AG10803 (cell line): ENCODE measurements at places on chromosomes 6 and 20.
A peak's percentile ranks its signal among the peaks of the same experiment; 100 is the strongest.

DNA sequence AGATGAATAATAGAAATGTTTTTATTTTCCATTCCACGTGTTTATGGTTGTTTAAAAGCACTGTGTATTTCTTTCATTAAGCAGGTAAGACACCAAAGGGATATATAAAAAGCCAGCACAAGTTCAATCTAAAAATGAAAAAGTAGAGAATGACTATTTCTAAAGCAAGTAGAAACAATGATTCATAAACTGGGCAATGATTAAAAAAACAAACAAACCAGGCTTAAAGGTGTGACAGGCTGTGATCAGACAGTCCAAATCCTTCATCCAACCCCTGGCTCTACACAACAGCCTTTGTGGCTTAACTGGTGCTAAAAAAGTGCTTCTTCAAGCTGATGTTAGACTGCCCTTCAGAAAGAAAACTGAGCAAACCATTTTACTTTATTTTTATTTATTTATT lies 45.7 kb upstream of the TSHZ2 start:
- DNase-seq: no peak

DNA sequence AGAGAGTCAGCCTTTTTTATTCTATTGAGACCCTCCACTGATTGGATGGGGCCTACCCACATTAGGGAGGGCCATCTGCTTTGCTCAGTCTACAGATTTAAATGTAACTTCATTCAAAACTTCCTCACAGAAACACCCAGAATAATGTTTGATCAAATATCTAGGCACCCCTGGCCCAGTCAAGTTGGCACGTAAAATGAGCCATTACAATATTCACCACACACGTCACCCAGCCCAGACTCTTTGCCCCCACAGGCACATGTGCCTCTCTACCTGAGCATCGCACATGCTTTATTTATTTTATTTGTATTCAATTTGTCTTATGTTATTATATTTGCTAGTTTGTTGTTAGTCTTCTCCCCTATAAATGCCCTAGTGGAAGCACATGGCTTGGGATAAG lies 70.9 kb upstream of the EYA2 start:
- no peak for DNase-seq

DNA sequence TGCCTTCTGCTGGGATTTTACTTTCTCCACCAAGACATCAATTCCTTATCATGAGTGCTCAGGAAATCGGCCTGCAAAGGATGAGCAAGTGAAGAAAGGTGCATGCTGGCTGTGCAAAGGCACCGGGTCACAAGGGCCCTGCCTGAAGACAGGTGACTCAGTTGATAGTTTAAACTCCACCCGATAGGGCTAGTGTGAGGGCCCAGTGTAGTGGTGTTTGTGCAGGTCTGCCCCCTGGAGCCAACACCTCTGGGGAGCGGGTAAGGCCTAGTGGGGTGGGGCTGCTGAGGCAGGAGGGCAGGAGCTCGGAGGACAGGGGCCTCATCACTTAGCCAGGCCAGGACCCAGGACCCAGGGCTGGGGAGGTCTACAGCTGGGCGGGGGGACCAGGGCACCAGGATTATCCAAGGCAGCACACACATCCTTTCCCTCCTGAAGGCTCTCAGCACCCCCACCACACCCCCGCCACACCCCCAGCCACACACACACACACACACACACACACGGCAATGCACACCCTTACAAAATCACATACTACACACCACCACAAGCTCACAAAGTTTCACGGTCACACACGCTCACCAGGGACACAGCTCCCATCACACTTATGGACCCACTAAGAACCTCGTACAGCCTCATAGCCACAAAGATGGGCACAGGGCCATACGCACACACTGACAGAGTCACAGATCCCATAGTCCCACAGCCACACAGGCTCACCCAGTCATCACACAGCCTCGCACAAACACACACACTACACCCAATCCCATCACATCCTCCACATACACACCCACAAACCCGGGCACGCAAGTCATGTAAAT lies 75.4 kb downstream of the GRM4 start:
- DNase-seq: no peak

- no peak for DNase-seq
These were observed 27.0 kb downstream of the IL17A start for GRCh38 chr6:52213127-52213526.

DNA sequence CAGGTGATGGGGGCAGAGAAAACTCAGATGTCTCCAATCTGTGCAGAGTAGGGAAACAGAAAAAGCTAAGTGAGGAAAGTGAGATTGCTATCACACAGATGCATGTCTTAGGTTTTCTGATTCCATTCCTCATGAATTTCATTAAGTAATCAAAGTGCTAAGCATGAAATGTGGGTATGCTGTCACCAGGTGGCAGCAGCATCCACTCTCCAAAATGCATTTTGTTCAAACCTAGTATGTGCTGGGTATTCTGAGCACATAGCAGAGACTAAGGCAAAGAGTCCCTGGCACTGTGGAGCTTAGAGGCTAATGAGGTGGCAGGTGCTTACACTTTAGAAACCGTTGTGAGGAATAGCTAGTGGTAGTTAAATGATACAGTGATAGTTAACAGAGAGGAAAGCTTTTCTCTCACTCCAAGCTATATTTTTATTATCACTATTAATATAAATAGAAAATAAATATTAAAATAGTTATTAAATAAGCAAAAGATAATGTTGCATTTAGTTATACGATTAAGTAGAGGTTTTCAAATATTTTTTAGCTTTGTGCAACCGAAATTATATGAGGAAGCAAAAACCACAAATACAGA lies 179.5 kb downstream of the CDH26 start:
- peak; percentile 12 for DNase-seq

DNA sequence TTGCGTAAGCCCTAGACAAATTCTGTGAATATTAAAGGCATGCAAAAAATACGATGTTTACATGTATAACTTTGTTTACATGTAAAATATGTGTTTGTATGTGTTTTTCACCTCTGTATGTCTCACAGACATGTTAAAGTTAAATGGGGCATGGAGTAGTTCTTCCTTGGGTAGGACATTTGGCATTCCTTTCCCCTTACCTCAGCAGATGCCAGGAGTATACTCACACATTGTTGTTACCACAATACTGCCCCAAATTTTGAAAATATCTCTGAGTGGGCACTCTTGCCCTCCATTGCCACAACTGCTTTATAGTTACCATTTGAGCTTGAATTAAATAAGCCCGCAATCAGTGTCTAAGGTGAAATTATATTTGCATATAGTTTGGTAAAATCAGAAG lies 147.5 kb downstream of the MYO6 start:
- DNase-seq: peak; percentile 9

GRCh38 chr6:149084808-149085556 lies 232.5 kb upstream of the TAB2 start:
- DNase-seq: no peak

DNA sequence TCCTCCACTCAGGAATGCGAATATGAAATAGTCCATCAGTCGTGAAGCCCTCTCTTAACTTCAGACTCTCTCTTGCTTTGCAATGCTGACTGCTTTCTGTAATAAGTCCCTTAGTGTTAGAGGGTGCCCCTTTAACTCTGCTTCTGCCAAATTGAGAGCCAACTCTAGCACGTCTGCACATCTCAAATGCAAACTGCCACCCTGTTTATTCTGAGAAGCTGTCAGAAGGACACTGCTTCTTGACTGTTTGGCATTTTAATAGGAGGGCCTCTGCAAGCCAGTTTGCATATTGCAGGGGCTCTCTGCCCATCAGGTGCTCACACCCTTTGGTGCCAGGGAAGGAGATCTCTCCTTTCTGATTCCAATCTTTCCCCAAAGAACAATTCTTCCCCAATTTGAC lies 589.8 kb upstream of the CDH4 start:
- no peak for DNase-seq

DNA sequence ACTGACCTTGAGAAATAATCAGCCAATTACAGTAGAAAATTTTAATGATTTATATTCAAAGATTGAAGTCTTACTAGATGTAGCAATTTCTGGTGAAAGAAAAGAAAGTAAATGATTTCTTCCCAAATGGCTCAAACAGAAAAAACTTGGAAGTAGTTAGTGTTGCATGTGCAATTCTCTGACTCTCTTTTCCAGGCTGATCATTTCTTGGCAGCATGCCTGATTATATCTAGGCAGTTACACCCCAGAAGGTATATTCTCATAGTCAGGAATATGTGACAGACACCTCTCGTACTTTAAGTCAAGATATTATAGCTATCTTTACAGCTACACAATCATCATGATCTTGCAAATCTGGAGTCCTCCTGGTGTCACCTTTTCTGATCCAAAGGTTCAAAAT lies 122.9 kb downstream of the PDE7B start:
- peak; percentile 17 for DNase-seq

- DNase-seq: no peak
These were observed 18.5 kb downstream of the NOX3 start for GRCh38 chr6:155436981-155437749.

- no peak for DNase-seq
These were observed 2.7 kb upstream of the RAET1L start for GRCh38 chr6:150027806-150028565.

GRCh38 chr6:25700761-25701160 lies 48.7 kb downstream of the SCGN start:
- DNase-seq: no peak

- peak; percentile 37 for DNase-seq
These were observed 212.7 kb upstream of the AGPAT4 start for GRCh38 chr6:161486361-161487216.

- DNase-seq: no peak
These were observed 20.4 kb downstream of the RAB44 start for GRCh38 chr6:36717871-36718540.

DNA sequence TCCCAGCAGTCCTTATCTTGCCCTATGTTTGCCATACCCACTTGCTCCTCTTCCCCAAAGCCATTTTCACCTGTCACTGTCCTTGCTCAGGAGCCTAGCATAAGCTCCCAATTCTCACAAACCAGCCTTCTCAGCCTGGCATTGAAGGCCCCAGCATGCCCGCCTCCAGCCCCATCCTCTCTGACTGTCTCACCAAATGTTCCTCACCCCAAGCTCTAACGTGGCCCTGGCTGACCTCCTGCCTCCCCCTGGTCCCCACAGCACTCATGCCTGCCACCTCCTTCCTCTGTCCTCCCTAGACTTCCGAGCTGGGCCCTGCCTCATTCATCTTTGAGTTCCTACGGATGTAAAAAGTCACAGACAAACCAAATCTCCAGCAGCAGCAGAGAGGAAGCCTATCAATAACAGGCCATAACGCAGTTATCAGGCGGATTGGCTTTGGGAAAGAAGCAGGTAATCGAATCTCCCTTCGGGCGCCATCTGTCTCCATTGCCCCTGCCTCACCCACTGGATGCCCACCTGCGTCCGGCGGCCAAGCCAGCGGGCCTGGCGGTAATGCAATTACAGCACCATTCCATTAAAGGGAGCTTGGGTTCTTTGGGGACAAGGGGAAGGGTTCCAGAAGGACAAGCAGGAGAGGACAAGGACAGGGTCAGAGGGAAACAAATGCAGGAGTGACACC lies 104.4 kb downstream of the MRPL14 start:
- DNase-seq: no peak

GRCh38 chr6:39925931-39926290 lies 8.4 kb downstream of the MOCS1 start:
- no peak for DNase-seq

- peak; percentile 56 for DNase-seq
These were observed at the start of gene TGM2 for GRCh38 chr20:38165089-38165965. TGM2 (minus strand) TSS chr20:38165270; CDS start chr20:38165198, 72 bp downstream.

GRCh38 chr20:60586269-60587050 lies 628.2 kb downstream of the CDH26 start:
- DNase-seq: no peak

GRCh38 chr20:45827030-45827652 lies at the start of gene TNNC2:
TNNC2 (minus strand) TSS chr20:45827312; CDS start chr20:45827248, 64 bp downstream.
- no peak for DNase-seq

DNA sequence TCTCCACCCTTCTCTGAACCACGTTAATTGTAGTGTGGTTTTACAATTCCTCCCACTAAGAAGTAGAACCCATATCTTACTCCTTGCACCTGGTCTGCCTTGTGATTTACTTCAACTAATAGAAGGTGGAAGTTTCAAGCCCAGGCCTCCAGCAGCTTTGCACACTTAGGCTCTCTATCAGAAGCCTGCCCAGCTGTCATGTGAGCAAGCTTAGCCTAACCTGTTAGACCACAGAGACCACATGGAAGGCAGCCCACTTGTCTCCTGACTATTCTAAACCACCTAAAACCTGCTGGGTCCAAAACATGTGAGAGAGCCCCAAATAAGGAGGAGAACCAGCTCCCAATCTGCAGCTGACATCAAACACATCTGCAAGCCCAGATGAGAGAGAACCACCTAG lies 127.6 kb upstream of the BTBD3 start:
- no peak for DNase-seq

GRCh38 chr6:75608956-75609533 lies 7.4 kb downstream of the SENP6 start:
- no peak for DNase-seq

- DNase-seq: peak; percentile 72
These were observed 30.6 kb upstream of the ZNF184 start for GRCh38 chr6:27503436-27504030.

- DNase-seq: peak; percentile 29
These were observed 89.0 kb downstream of the SLX4IP start for GRCh38 chr20:10524034-10524476.

DNA sequence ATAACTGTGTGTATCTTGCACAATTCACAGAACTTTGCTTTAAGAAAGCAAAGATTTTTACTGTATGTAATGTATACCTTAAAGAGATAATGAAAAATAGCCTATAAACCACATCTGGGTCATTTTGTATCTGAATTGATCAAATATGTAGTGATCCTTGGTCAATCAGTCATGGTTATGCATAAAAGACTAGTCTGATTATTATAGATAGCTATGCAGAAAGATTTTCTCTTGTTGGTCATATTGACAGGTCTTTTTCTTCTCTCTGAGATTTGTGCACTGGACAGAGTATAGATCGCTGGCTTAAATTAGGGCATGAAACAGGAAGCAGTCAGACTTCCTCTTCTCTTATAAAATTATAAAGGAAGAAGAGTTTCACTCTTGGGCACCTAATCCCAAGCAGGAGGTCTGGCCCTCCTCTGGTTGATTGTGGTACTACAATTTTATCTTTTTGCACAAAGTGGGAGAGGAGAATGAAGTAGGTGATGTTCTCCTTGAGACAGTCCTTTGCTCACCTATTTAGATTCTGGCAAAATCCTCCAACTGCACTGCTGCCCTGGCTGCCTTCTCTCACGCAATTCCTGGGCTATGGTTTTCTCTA lies 380.9 kb upstream of the RGS17 start:
- DNase-seq: peak; percentile 30
